ENCODE measurements at places on chromosomes 2 and 18. TPM values are rescaled to one million over a fixed set of nuclear protein-coding genes. Genes with fewer than 3 reads are reported as not detected.
A peak's percentile ranks its signal among the peaks of the same experiment; 100 is the strongest.

TSGA10 gene
- 0.40 TPM for total RNA-seq

DOK6 gene
- total RNA-seq = not detected

UGT1A7 gene
- total RNA-seq = not detected

RAB12 gene
- total RNA-seq = 195 TPM

NEU2 gene
- not detected for total RNA-seq

FSHR gene
- total RNA-seq = not detected

TCF4 gene
- total RNA-seq = 57.1 TPM

ACMSD gene
- total RNA-seq = not detected

GALNT13 gene
- not detected for total RNA-seq

SCYGR4 gene
- total RNA-seq = not detected

STEAP3 gene
- total RNA-seq = 10.1 TPM

PCARE gene
- not detected for total RNA-seq

- no peak for DNase-seq
Observed at GRCh38 chr2:160431441-160431840, 62.2 kb downstream of the RBMS1 start.

DNA sequence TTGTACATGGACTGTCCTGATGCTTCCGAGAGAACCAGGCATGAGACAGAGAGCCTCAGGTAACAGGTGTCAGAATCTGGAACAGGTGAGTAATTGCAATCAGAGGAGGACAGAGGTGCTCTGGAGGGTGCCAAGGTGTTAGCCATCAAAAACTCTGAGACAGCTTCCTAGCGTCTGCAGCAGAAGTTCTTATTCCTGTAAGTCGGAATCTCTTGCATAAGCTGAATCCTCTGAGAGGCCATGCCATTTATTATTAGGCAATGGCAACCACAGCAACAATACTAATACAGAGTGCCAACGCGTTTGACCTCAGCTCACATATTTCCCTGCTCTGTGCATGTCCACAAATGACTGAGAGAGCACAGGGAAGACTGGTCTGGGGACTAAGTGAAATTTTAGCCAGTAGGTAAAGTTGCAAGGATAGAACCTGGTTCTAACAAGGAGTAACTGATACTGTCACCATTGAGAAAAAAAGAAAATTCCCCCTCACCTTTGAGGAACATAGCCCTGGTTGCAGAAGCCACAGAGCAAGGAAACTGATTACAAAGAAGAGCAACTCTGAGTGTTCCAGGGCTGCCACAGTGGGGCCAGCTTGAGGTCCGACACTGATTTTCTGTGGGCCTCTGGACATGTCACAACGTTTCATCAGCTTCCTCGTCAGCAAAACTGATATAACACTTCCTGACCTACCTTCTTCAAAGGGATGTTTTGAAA lies 55.1 kb upstream of the ACSL3 start:
- peak; percentile 16 for DNase-seq

DNA sequence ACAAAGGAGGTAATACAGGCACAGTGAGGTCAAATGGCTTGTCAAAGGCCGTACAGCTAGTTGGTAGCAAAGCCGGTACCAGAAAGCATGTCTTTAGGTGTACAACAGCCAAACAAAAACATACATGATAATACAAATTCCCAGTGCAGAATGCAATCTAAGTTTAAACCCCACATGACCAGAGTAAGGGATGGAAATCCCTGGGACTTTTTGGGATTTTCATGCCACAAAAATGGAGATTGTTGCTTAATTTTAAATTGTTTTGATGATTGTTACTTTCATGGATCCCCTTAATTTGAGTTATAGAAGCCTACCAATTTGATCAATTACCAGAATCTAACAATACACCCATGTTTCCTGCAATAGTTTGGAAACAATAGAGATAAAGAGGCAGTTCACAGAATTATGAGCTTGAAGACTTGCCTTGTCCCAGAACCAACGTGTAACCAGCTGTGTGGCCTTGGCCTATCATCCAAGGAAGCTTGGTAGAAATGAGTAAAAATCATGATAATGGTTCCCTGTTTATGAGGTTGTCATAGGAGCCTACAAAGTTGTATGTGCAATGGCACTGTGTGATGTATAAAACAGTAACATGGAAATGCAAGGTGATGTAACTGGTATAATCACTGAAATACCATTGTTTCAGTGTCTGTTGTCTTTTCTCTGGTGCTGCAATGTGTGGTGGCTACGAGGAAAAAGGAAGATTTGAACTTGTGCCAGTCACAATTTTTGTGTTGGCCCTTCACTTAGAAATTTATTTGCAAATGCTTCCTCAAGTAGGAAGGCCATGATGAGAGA lies 85.3 kb downstream of the ZEB2 start:
- DNase-seq = no peak

DNA sequence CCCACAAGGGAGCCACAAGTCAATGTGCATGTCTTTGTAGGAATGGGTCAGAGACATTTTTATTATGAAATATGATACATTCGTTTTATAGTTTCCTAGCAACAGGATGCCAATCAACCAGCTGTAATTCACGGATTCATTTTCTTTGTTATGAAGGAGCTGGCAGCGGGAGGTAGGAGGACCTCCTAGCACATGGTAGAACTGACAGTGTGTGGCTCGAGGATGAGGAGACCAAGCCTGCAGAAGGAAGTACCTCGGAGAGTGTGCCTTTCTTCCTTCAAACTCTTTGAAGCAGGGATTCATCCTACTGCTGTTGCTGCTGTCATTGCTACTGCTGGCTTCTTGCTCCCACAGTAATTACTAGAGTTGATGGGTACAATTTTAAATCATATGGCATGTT lies 504.8 kb upstream of the KLHL29 start:
- no peak for DNase-seq

- no peak for DNase-seq
Observed at GRCh38 chr2:156908825-156909224, 348.7 kb upstream of the GALNT5 start.

DNA sequence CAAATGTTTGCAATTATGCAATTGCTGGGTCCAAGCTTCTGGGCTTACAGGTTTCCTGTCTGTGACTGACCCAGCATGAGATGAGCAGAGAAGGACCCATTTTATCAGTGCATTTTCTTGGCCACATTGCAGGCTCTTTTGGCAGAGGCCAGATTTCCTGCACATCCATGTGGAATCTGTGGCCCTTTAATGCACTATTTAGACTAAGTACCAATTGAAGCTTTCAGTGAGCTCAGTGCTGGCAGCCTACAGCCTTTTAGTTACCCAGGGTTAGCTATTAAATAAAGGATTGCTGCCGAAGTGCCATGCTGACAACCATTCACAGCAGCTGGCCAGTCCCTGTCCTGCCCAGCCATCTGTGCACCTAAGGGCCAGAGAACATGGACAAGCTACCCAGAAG lies 165.0 kb downstream of the ANKRD30B start:
- DNase-seq = no peak

DNA sequence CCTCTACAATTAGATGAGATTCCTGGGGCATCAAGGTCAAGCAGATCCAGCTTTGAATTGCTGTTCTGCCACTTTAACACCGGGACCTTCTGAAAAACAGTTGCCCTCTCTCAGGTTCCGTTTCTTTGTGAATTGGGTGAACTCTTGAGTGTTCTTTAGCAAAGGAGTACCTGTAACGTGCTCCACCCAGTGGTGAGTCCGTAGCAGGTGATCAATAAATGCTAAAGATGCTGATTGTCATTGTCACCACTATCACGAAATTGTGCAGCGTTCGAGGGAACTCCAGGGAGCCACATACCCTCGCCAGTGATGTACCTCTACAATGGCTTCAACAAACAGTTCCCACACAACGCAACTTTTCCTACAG lies 81.9 kb downstream of the TCF7L1 start:
- DNase-seq = no peak

- DNase-seq = no peak
Observed at GRCh38 chr2:54957321-54957999, 92.8 kb downstream of the RTN4 start.

- DNase-seq = no peak
Observed at GRCh38 chr2:241036964-241037421, 38.6 kb downstream of the SNED1 start.

DNA sequence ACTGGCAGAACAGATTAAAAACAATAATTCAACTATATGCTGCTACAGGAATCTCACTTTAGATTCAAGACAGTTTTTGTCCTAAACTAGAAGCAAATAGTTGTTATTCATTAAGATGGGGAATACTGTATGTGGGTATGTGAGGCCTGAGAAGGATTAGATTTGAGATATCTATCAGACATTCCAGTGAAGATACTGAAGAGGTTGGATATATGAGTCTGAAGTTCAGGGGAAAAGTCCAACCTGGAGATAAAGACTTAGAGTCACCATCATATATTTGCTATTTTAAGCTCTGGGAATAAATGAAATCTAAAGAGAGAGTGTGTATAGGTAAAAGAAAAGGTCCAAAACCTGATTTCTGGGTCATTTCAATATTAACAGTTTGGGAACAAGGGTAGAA lies 96.2 kb upstream of the RBBP8 start:
- no peak for DNase-seq

GRCh38 chr2:109474319-109474825 lies 139.4 kb downstream of the SEPTIN10 start:
- no peak for DNase-seq

- DNase-seq = no peak
Observed at GRCh38 chr2:225100269-225100668, 58.0 kb upstream of the DOCK10 start.

DNA sequence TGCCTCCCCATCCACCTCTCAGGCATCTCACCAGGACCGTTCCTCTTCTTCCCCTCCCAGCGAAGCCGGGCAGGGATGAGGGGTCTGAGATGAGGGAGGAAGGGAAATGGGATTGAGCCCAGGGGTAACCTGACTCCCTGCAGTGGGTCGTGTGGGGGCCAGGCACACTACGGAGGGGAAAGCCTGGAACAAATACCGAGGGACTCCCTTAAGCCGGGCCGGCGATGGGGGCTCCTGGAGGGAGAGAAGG lies 250 bp upstream of the SPEG start:
- no peak for DNase-seq

GRCh38 chr2:197993363-197993762 lies 189.0 kb downstream of the PLCL1 start:
- no peak for DNase-seq

DNA sequence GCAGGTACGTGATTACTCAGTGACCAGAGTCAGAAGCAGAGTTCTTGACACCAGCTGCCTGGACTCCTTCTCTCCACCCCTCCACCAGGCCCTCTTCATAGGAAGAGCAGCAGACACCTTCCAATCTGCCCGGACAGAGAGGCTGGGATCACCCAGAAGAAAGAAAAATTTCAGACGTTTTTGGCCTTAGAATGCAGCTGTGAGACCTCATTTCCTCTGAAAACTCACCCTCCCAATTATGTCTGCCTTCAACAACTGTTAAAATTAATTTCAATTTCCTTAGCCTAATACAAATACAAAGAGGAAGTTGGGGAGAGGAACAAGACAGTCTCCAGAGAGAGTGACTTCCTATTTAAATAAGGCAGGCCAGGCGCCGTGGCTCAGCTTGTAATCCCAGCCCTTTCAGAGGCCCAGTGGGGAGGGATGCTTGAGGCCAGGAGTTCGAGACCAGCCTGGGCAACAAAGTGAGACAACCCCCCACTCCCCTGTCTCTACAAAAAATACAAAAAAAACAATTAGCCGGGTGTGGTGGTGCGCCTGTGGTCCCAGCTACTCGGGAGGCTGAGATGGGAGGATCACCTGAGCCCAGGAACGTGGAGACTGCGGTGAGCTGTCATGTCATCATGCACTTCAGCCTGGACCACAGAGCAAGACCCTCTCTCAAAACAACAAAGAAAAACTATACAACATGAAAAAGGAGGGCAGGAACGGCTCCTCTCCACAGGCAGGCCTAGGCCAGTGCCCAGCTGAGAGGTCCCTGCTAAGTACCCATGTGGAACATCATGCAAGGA lies 1.6 kb downstream of the SLC66A2 start:
- DNase-seq = no peak

DNA sequence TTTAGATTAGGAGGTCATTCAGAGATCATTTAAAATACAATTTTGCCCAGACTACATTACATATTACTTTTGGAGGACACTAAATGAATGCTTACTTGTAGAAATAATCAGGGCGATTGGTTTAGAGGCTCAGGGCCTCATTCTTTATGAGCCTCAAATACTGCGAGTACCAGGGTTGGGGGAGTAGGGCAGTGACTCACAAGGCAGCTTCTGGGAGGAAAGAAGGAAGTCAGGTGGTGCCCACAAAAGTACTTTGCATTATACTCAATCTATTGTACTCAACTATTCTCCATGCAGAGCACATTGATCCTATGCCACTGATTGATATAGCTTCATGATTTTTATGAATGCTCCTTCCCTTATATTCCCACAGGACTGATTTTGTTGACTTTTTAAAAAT lies 166.9 kb downstream of the SOCS6 start:
- DNase-seq = no peak

- DNase-seq = no peak
Observed at GRCh38 chr2:114238910-114239559, 203.4 kb upstream of the DPP10 start.

GRCh38 chr2:201932511-201932910 lies 101.1 kb upstream of the FZD7 start:
- no peak for DNase-seq

DNA sequence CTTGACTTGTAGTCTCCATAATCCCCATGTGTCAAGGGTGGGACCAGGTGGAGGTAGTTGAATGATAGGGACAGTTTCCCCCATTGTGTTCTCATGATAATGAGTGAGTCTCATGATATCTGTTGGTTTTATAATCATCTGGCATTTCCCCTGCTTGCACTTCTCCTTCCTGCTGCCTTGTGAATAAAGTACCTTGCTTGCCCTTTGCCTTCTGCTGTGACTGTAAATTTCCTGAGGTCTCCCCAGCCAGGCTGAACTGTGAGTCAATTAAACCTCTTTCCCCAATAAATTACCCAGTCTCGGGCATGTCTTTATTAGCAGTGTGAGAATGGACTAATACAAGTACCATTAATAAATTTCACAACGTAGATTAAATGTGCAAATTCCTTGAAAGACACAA lies 102.3 kb upstream of the EPB41L5 start:
- no peak for DNase-seq

DNA sequence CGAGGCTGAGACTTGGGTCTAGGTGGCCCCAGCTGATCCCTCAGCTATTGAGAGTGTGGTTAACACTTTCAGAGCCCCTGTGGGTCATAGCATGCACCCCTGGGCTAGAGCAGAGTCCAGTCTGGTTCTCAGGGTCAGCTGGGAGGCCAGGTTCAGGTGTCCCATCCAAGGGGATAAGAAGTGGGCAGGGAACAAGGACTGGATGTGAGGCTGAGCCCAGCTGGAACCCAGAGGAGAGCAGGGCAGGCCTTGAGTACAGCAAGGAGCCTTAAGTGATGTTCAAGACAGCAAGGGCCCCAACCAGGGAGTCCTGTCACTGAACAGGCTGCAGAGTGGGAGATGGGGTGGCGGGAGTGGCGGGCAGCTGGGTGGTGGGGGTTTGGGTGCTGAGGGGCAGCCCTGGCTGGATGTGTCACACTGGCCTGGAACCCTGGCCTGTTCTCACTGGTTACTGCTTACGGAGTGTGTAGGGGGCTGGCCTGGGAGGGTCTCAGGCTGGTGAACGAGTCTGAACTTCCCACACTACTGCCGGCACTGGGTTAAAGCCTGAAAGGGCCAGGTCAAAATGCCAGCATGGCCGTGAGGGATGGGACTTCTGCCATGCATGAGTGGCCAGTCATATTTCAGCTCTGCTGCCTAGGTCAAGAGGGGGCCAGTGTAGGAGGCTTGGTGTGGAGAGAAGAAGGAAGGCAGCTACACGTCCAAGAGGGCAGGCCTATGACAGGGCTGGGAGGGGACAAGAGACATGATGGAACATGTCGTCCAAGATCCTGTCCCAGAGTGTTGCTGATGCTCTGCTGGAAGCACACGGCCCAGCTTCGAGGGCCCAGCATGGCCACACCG lies 13.6 kb downstream of the TMEM185B start:
- no peak for DNase-seq

- no peak for DNase-seq
Observed at GRCh38 chr2:146123256-146123655, 1603.3 kb upstream of the ZEB2 start.
